ENCODE measurements at places on chromosomes 7 and 10.

DNA sequence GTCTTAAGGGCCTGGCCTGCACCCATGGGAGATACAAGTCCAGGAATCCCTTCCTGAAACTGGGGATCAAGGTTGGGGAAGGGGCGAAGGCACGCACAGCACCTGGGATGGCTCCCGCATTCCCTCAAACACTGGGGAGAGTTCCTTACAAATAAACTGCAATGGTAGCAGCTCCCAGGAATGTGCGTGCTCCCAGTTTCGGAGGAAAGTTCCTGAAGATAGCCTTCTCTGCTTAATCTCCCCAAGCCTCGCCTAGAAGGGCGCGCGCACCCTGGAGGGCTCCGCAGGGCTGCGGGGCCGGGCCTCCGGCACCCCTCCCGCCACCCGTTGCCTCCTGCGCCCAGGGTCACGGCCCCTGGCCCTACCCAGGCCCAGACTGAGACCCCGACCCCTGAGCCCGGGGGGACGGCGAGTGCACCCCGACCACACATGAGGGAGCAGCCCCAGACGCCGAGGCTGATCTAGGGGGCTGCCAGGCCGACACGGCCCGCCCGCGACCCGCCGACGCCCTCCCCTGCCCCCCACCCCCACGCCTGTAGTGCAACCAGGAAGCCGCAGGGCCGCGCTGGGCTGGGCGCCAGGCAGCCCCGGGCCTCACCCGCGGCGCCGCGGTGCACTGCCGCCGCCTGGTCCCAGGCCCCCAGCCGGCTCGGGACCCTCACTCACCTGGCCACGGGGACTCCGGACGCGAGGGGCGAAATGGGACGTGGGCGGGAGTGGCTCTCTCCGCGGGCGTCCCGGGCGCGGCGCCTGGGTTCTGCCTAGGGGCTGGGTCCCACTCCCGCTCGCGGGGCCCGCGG is 460 bp downstream of the ANXA11 start:
- DNase-seq = peak; percentile 53

GRCh38 chr10:127048630-127049029 is 143.4 kb downstream of the DOCK1 start:
- DNase-seq = no peak

- DNase-seq = no peak
Observed at GRCh38 chr7:12303062-12303461, 92.0 kb downstream of the TMEM106B start.

DNA sequence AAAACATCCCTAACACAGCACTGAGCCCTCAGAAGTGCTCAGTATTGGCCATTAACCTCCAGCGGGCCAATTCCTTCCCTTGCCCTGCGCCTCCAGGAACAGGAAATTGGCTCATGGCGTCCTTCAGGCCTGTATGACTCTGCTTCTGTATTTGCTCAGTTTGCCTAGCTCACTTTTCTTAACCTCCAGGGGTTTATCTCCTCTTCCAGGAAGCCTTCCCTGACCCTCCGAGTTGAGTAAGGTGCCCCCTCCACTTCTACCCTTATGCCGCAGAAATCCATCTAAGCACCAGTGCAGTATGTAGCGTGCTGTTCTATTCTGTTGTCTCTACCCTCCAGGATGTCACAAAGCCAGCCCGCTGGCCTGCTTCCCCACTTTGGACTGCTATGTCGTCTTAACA is 1.1 kb upstream of the SFXN4 start:
- DNase-seq = no peak

GRCh38 chr7:3991731-3992231 is 690.3 kb upstream of the FOXK1 start:
- DNase-seq = no peak

DNA sequence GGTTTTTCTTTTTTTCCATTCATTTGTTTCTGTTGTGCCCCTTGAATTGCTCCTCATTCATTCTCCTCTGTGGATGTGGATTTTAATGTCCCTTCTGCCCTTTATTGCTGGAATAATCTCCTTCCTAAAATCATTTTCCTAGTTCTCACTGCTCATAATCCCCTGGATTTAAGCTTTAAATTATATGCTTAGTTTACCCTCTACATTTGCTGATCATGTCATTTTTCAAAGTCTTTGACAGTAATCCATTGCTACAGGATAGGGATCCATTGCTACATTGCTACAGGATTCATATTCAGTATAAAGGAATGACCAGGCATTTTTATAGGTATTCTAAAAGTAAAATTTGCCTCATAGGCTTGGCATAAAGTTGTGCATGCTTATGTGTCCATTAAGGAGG is 14.3 kb downstream of the ADAM22 start:
- DNase-seq = no peak

DNA sequence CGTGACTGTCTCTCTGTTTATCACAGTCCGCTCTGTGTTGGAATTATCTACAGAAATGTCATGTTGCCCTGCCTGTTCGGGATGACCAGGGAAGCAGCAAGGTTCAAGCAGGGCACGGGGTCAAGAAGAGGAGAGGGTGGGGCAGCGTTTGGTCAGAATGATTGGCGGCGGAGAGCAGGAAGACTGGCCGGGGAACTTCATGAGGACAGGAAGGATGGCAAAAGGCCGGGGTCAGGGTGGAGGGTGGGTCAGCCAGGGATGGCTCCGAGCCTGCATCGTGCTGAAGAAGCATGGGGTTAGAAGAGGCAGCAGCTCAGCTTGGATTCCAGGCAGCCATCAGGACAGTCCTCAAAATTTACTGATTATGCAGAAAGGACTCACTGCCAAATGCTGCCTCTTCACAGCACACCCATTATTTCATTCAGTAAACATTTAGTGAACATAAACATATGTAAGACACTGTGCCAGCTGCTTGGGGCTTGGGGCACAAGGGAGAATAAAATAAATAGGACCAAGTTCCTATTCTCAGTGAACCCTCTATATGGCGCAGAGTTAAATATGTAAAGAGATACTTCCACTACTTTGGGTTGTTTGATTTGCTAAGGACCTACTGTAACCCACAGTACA is 42.8 kb downstream of the WNT2 start:
- no peak for DNase-seq

DNA sequence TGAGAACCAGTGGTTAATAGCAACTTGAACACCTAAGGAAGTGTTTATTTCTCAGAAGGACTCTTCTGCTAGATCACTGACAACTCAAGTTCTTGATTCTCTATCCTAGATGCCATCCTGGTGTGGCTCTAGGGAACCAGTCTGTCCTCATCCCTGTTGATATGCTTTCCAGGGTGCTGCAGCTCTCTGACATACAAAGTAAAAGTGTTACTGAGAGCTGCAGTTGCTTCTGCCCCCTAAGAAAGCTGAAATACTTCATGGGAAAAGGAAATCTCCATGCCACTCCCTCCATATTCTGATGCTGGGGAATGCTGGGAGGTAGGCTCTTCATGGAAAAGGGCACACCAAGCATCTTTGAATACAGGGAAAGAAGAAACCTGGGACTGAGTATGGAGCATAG is 168.1 kb downstream of the KLF6 start:
- DNase-seq = no peak

DNA sequence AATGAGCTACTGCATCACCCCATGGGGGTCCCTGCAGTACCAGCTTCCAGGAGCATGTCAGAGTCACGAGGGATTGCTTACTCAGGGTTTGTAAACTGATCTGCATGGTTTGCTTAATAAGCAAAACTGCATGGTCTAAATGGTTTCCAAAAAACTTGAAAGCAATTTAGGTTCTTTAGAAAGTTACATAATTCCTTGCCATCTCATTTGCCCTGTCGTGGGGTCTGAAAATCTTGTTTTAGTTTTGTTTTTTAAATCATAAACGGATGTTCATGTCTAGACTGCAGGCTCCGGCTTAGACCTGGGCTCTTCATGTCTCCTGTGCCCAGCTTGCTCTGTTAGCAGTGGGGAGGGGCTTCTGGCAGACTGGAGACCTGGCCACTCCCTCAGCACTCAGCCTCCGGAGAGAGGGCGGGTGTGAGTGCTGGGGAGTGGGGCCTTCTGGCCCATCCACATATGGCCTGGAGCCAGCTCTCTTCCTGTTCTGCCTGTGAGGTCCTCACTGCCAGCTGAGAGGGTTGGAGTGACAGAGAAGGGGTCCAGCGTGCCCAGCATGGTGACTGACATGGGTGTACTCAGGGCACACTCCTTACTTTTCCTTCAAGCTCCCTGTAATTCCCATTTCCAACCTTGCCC is 17.5 kb downstream of the PRF1 start:
- DNase-seq = peak; percentile 74

DNA sequence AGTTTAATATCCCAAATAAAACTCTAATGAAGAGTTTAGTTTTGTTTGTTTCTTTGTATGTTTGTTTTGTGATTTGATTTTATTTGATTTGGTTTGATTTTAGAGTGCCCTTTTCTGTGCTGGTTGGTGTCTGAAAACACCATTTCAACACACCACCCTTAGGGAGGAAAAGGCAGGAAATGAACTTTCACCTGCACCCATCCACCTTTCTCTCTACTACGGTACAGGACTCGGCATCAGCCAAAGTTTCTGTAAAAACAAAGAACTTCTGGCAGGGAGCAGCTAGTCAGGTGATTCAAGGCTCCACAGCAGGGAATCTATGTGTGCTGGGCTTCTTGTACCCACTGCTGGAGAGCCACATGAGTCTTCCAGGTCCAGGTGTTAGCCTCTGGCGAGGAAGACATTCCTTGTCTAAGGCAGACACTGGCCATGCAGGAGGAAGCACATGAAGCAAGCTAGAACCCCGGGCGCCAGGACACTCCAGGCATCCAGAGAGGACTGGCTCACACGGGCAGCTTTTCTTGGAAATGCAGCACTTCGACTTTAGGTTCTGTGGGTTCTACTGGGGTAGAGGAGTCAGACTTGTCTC is 22.1 kb upstream of the STK17A start:
- DNase-seq = no peak

DNA sequence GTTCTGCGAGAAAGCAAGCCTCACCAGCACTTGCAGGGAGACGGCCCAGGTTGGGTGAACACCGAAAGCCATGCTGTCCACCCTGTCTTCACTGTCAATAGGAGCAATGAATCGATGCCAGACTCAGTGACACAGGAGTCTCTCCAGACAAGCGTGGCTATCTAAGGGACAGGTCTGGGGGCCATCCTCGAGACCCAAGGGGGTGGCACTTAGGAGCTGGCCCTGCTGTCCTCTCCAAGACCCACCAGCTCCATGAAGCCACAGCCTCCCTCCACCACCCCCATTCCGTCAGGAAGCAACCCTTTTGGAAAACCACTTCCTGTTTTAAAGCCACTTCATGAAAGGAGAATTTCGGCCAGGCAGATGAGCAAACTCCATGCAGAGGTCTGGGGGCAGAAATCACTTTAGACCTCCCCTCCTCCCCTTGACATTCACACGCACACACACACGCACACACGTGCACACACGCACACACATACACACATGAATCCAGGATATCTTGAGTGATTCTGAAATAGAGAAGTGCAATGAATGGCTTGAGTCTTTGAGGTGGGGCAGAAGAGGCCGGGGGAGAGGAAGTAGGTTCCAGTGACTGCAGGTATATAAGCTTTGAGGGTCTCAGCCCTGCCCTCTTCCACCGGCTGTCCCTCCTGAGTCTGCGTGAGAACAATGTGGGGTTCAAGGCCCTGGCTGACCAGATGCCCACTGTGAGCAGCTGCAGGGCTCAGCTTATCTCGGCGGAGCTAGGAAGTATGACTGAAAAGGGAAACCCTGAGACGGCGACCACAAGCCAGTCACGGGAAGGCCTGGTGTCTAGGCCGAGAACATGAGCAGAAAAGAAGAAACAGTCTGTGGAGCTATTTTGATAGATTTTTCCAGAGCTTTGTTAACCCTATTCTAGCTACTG is 25.0 kb downstream of the RGS10 start:
- DNase-seq = peak; percentile 59

- no peak for DNase-seq
Observed at GRCh38 chr10:24446739-24447138, 237.8 kb downstream of the KIAA1217 start.

DNA sequence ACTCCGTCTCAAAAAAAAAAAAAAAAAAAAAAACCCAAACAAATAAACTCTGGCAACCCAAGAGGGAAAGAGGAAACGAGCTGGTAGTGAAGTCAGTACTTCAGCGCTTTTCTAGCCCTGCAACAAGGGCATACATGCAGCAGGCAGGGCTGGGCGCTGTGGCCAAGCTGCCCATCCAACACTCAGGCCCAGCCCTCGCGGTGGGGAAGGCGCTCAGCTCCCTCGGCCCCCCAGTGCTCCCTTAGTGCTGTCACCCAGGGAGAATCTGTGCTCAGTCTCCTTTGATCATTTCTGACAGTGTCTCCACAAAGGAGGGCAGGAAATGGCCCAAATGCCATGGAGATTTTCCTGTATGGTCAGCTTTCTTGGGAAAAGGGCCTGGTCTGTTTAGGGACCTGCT is 97.2 kb downstream of the SMURF1 start:
- no peak for DNase-seq

GRCh38 chr7:117112640-117113039 is 159.3 kb downstream of the ST7 start:
- no peak for DNase-seq

DNA sequence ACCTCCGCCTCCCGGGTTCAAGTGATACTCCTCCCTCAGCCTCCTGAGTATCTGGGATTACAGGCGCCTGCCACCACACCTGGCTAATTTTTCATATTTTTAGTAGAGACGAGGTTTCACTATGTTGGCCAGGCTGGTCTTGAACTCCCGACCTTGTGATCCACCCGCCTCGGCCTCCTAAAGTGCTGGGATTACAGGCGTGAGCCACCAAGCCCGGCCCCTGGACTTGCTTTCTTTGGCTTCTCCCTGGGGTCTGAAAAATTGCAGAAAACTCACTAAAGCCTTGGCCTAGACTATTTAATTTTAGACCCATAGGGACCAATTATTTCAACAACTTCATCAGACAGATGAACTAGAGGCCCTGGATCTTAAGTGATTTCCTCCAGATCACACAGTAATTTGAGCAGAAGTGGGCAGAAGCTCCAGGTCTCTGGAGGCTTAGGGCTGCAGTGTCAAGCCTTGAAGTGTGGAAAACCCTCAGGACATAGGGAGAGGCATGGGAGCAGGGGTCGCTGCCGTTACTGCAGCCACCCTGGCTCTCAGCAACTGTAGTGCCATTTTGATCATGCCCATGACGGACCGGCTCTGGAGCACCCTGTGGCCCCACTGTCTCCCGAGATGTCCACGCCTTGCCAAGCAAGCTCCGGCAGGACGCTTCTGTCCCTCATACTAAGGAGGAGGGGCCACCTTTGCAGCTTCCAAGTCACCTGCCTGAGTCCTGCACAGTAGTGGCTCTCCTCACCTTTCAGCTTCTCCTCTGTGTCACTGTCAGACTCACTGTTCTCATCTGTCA is 72.4 kb downstream of the DENND2A start:
- DNase-seq = no peak

DNA sequence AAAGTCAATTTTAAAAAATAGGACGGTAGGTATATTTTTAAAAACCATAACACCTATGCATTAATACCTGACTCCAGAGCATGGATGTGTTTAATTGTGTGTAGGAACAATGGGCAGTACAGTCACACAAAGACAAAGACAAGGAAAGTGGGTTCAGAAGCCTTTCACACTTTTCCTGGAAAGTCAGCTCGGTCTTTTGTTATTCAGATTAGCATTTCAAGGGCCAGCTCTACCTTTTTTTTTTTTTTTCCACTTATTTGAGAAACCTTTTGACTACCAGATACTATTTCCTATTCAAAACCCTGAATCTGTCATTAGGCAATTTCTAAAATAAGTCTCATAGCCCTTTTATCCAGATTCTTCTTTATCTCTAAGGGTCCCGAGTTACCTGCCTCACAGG is 401.9 kb downstream of the PARD3 start:
- no peak for DNase-seq
